Kidney glomerular epithelial cell (primary cell): ENCODE measurements at places on chromosomes 2 and 18.

DNA sequence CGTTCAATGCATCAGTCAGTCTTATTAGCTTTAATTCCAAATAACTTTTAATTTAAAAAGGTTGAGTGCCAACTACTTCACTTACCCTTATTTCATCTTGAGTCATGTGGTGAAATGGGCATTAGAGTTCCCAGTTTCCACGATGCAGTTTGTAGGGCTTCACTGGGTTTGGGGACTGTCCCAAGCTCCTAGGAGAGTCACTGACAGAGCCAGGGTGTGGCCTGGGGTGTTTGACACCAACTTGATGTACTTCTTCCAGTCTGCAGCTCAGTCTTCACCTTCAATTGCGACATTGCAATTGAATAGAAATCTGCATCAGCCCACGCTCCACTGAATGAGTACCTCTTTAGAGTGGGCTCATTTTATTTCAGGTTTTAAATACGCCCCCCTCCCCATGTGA lies 165.3 kb downstream of the ARL4C start:
- no peak for DNase-seq

- no peak for DNase-seq
Measured at GRCh38 chr18:57446322-57446721, 11.1 kb downstream of the ONECUT2 start.

DNA sequence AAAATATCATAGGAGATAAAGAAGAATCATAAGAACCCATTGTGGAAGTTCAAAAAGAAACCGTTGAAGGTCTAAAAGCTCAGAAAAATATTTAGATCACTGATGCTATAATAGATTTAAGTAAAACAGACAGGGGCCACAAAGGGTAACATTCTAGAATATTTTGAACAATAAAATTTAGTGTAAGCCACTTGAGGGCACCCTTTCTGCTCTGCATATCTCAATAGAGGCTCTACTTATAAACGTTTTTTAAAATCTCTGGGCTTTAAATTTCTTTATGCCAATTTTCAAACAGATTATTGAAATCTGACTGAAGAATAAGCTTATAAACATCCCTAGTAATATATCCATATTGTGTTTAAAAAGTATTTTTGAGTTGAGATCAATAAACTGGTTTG lies 57.6 kb upstream of the IL1RL1 start:
- DNase-seq = no peak

DNA sequence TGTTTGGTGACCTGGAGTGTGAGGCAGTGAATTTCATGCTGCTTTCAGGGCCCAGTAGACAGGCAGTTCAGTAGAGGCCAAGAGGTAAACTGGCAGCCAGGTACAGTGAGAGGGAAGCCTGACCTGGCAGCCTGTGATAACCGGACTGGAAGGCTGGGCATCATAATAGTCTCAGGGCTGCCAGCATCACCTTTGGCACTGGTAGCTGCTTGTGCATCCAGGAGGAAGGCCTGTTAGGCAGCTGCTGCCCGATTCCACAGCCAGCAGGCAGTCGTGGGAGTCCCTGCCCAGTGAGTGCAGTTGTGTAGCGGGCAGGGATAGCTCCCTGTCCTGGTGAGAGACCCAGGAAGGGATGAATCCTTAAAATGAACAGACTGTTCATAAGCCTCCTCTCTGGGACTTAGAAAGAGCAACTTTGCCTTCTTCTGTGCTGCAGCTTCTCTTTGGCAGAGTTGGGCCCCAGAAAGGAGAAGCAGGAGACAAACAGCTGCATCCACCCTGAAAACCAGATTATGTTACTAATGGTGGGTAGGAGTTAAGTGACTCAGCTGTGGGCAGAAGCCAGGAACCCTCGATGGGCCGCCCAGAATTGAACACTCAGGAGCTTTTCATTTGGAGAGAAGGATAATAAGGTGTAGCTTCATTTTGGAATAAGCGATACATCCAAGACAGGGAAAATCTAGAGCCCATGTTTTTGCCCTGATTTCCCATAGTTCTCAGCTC lies 8.1 kb upstream of the GPBAR1 start:
- DNase-seq = no peak

DNA sequence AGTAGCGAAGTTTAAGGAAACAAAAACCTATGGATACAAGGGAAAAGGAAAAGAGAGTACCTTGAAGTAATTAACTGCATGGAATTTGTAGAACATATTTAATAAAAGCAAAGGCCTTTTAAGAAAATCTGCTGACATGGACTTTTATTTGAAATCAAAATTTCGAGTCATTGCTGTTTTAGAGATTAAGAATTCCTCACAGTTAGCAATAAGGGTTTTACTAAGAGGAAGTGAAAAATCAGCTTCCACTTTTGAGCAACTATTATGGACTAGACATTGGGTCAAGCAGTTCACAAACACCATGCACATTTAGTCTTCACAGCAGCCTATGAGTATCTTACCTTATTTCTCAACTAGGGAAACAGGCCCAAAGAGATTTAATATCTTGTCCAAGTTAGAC lies 876.3 kb downstream of the BCL11A start:
- DNase-seq = no peak

- DNase-seq = no peak
Measured at GRCh38 chr2:32977228-32977758, 30.5 kb downstream of the LTBP1 start.

- peak; percentile 28 for DNase-seq
Measured at GRCh38 chr2:146776596-146776995, 1068.2 kb upstream of the ACVR2A start.

DNA sequence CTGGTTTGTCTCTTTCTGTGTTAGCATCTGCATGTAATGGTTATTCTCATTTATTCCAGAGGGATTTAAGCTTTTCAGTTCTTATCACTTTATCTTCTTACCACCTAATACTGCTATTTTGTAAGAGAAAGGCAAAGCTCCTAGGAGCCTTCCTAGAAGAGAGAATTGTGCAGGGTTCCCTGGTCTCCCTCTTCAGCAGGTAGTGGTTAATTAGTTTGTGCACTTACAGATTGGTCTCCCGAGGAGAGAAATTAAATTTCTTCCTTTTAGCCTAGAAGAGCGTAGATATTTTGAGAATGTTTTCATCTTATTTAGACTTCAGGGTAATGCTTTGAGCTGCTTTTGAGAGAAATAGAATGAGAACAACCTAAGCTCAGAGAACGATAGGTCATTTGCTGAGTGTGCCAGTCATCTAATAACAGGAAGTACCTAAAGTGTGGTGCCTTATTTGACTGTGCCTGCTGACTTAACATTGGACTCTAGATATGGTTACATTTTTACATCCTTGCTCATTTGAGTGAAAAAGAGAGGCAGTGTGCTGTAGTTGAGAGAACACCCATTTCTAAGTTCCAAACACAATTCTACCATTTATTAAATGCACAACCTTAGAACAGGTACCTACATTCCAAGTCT lies 651.4 kb downstream of the STK39 start:
- no peak for DNase-seq

DNA sequence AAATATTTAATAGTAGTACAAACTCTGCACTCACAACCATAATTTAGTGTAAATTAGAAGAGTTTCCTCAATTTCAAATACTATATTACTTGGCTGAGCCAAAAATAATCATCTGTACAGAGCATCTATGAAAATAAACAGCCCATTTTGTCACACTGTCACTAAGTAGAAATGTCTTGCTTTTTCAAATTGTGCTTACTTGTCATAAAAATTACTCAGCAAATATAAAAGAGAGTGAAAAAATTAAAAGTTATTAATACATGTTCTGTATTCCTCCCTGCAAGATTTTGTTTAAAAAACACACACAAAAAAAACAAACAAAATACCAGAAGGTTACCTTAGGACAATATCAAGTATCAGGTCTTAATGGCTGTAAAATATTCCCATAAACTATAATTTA lies 155.7 kb downstream of the DLGAP1 start:
- no peak for DNase-seq

DNA sequence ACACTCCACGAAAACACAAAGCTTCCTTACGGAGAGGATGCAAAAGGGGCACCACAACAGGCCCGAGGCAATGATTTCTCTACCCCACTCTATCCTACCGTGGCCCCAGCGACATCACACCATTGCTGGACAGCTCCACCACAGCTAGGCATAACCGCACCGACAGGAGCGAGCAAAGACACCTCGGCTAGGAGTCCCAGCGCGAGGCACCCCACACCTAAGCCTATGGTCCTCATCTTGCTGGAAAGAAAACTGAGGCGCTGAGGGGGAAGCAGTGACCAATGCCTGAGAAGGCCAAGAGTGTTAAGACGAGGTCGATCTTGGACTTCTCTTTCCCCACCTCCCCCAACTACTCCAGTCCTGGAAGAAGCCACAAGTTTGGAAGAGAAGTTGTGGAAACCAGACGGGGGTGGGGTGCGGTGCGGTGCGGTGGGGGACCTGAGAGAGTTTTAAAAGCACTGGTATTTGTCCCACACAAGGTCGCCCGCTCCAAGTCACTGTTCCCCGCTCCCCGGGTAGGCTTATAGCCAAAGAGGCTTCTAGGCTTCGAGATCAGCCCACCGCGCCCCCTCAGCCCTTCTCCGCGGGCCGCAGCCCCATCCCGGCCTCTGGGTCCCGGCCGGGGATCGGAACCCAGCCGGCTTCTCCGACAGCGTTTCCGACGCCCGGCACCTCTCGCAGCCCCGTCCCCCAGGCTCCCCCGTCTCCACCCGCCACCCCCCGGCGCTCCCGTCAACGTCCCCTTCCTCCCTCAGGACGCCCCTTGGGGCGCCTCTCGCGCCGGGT lies 766 bp downstream of the PDE6D start:
- peak; percentile 22 for DNase-seq

GRCh38 chr2:105999211-105999989 lies 194.7 kb downstream of the UXS1 start:
- DNase-seq = no peak

GRCh38 chr18:8559612-8560186 lies 49.5 kb upstream of the RAB12 start:
- no peak for DNase-seq

DNA sequence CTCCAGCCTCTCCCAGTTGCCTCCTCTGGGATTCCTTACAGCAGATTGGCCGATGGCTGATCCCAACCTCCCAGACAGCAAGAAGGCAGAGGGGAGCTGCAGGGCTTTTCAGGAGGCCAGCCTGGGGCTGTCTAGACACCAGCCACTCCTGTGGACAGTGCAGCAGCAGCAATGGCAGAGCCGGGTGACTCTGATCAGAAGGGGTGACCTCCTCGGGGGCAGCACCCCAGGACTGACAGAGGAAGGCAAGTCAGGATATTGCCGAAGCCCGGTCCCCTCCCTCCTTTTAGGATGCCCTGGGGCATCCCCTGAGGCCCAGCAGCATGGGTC lies 84.5 kb downstream of the INHBB start:
- DNase-seq = no peak

- peak; percentile 83 for DNase-seq
Measured at GRCh38 chr2:20141056-20141762, 83.7 kb downstream of the SDC1 start.
